ENCODE measurements at places on chromosomes 1 and 21. TPM values are rescaled to one million over a fixed set of nuclear protein-coding genes. Genes with fewer than 3 reads are reported as not detected.
A peak's percentile ranks its signal among the peaks of the same experiment; 100 is the strongest.

DNA sequence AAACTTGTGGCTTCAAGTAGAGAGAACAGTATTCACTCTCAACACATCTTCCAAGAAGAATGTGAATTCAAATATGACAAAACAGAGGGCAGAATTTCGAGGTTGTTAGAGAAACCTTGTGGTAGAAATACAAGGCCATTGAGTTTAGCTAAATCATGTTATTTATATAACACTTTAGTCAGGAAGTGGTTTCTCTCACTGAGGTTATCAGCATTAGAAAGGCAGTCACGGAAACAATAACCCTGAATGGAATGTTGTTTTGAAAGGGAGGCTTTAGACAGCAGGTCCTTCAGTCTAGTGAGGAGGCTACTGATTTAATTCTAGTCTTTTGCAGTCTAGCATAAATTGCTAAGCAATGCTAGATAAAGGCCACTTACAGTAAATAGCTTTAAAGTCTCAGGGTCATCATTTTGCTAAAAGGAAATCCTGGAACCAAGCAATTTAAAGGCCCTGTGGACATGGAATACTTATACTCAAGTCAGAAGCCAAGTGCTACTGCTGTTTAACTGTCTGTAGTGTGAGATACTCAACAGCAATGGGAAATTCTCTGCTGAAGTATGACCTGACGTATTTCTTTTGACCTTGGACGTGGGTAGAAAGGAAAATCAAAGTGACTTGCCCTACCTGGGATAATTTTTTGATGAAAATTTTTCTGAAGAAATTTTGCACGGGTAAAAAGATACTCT, 89.0 kb upstream of the CHODL start:
- no peak for DNase-seq

GRCh38 chr1:22812993-22813790, 102.6 kb downstream of the EPHB2 start:
- DNase-seq, result no peak

DNA sequence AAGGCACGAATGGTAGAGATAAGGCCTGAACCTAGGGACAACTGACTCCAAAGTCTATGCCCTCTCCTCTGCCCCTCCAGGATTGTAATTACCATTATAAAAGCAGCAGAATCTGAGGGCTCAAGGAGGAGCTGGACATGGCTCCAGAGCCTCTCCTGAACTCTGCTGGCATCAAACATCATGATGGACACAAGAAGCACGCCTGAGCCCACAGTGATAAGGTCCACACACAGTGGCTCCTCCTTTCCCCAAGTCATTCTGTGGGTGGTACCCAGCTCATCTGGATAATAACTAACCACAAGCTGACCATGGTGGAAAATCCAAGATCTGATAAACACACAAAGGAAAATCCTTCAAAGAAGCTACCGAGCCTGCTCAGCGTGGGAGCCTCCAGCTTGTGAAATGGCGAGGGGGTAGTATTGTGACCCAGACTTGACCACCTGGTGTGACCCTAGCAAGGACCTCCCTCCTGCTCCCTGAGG, 85.2 kb downstream of the HIVEP3 start:
- DNase-seq, result no peak

DNA sequence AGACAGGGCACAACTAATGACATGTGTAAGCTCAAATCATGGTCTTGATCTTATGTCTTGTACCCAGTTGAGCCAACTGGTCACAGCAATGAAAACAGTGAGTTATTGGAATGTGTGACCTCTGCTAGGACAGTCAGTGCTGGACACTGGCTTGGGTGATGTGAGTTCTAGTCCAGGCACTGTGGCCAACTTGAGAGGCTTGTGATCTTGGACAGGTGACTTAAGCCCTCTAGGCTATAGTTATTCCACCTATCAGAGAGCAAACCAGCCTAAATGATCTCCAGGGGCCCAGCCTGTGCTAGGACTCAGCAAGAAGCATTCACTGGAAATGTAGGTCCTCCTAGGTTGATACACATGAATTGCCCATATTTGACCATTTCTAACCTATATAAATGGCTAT, 1.1 kb downstream of the KCNE2 start:
- no peak for DNase-seq

DNA sequence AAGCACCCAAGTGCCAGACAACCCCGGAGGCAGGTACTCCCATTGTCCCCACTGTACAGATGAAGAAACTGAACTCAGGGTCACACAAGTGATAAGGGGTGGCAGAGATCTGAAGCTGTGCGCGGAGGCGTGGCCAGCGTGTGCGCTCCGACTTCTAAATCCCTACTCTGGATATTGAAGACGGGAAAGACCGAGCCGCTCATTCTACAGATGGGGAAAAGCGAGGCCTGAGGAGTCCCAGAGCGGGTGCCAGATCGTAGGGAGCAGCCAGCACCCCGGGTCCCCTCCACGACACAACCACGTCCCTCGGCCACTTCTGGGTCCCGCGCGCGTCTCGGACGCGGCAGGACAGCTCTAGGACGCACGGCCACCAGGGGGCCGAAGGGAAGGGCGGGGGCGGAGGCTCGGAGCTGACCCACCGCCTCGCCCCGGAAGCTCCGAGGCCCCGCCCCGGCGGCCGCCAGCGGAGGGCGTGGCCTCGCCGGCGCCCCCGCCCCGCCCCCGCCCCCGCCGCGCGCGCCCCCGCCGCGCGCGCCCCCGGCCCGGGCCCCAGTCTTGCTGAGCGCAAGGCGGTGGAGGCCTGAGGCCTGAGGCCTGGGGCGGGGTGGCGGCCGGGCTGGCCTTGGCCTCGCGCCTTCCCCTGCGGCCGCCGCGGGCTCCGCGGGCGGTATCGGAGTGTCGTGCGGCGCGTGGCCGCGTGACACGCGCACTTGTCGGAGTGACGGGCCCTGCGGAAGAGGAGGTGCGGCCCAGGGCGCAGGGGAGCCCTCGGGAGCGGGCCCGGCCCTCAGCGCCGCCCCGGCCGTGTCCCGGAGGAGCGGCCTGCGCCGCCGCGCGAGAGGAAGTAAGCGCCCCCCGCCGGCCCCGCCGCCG, at the start of gene H6PD:
Gene H6PD (plus strand): TSS at position 552 of the 873 bp plus-strand sequence. CDS start 10,161 bp downstream, outside the sequence.
- DNase-seq, result peak; percentile 97

GRCh38 chr1:73627723-73628122, 570.3 kb downstream of the LRRIQ3 start:
- no peak for DNase-seq

GRCh38 chr1:205421798-205422197, at the start of gene LEMD1:
Gene LEMD1 (minus strand): TSS chr1:205422056. CDS start chr1:205420536, 1,520 bp downstream.
- no peak for DNase-seq

GRCh38 chr1:158362482-158362881, 8.8 kb downstream of the CD1E start:
- DNase-seq, result no peak

- DNase-seq, result no peak
These were observed 13.2 kb upstream of the FAM163A start for GRCh38 chr1:179729881-179730280.

- DNase-seq, result peak; percentile 97
These were observed at the start of gene SLC25A24 for GRCh38 chr1:108199781-108200686. Gene SLC25A24 (minus strand): TSS chr1:108200343. CDS start chr1:108200138, 205 bp downstream.

DNA sequence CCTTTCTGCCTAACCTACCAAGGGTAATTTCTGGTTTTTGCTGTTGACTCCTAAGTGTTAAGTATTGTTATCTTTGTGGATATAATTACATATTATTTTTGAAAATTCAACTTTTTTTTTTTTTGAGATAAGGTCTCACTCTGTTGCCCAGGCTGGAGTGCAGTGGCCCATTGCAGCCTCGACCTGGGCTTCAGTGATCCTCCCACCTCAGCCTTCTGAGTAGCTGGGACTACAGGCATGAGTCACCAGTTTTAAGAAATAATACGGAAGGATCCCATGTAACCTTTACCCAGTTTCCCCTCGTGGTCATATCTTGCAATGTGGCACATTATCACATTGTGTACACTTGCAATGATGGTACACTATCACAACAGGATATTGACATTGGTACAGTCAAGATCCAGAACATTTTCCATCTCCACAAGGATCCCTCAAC, 3.1 kb downstream of the CHD1L start:
- DNase-seq, result no peak

GRCh38 chr1:235357485-235358373, 9.5 kb upstream of the TBCE start:
- no peak for DNase-seq

DNA sequence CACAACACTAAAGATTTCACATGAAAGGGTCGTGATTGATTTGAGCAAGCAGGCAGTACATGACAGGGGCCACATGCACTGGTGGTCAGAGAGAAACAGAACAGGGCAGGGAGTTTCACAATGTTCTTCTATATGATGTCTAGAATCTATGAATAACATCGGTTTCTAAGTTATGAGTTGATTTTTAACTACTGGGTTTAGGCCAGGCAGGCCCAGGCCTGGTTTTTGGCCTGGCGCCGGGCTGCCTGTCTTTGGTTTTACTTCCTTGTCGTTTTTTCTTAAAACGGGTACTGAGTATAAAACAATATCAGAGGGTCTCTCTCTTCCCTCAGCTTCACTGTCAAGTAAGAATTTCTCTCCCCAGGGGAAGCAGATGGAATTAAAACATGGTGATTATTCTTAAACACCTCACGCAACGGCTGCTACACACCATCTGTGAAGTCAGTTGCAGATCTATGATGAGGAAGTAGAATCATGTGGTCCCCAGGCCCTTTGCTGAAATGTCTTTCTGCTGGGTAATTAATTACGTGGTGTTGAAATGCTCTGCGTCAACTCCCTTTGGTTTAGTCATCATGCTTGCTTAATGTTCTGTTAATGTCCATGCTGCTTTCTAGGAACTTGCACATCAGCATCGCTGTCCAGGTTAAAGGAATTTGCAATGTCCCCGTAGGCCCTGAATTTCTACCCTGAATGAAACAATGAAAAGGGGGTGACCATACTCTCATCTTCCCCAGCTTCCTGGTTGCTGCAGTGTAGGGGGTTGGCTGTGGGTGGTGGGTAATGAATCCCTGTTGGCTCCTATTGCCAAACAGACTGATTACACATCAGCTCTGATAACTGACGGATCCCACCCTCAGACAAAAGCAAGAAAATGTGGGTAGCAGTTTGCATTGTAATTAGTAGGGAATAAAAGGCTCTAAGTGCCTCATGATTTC, 70.3 kb downstream of the SERINC2 start:
- peak; percentile 47 for DNase-seq

- no peak for DNase-seq
These were observed 47.5 kb downstream of the KIF1B start for GRCh38 chr1:10257851-10258250.

DNA sequence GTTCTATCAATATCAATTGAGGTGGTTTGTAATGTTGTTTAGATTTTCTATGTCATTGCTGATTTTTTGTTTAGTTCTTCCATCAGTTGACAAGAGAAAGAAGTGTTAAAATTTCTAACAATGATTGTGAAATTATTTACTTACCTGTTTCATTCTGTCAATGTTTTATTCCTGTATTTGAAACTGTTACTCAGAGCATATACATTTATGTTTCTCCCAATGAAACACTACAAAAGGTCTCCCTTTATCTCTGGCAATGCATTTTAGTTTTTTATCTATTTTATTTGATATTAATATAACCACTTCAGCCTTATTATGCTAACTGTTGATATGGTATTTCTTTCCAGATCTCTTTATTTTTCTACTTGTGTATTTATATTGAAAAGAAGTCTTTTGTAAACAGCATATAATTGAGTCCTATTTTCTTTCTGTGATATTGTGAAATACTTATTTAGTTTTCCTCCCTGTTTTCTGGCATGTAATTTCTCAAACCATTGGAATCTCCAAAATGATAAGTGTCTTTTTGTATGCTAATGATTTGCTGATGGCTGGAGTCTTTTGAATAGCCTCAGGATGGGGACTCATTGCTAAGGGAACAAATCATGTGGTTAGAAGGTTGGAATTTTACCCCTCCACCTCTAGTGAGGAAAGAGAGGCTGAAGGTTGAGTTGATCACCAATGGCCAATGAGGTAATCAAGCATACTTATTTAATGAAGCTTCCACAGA, 122.0 kb downstream of the ADSS2 start:
- no peak for DNase-seq

DNA sequence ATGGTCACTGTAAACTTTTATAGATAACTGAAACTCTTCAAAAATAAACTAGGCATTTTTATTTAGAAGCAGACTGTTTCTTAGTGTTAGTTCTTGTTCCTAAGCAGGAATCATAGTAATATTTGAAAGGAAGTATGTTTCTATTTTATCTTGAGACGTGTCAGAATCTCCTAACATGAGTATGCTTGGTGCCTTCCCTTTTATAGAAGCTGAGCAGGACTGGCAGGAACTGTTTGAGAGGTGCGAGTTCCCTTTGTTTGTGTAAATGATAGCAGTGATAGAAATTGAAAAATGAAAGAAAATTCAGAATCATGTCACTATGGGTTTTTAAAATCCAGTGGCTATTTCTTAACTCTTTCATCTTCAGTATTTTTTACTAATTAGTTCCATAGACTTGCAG, 56.9 kb downstream of the LRRC8D start:
- DNase-seq, result no peak

- no peak for DNase-seq
These were observed 40.1 kb downstream of the CD2 start for GRCh38 chr1:116794371-116794770.

DNA sequence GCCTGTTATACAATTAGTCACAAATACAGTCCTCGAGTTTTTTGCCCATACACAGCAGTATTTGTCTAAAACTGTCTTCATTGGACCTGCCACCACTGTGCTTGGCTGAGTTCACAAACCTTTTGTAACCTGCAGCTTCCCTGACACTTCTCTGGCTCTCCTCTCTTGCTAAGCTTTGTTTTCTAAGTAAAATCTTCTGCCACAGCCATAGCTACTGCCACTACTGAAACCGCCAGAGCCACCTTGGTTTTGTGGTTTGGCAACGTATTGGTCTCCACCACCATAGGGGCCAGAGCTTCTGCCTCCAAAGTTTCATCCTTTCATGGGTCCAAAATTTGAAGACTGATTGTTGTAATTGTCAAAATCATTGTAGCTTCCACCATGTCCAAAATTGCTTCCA, 668.2 kb upstream of the BRINP3 start:
- DNase-seq, result no peak

- DNase-seq, result peak; percentile 46
These were observed 10.3 kb downstream of the DENND4B start for GRCh38 chr1:153936011-153936802.

DNA sequence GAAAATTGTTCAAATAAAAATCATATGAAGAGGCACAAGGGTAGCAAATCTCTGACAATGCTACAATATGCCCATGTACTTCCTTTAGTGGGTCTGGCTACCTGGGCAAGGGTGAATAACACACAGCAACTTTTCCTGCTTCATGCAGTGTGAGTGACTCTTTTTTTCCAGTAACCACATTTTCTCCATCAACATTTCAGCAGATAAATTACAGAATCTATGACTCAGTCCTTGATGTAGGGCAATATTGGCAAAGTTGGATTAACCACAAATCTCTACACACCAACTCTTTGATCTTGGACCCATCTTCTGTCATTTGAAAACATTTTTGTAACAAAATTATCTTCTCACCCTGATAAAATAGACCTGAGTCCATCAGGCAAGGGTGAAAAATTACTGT, 31.7 kb downstream of the ERICH3 start:
- no peak for DNase-seq

GRCh38 chr1:73711089-73711488, 486.9 kb downstream of the LRRIQ3 start:
- DNase-seq, result no peak

Gene IFI44L
- total RNA-seq, result 8.0 TPM

Gene FAM72D
- total RNA-seq, result not detected

Gene RAB42
- total RNA-seq, result 5.8 TPM

Gene KRTAP21-2
- not detected for total RNA-seq

Gene FTCD
- total RNA-seq, result not detected

Gene INSRR
- total RNA-seq, result 0.03 TPM

Gene HEYL
- total RNA-seq, result 15.9 TPM

Gene SYNC
- total RNA-seq, result 25.7 TPM

Gene GJA9
- not detected for total RNA-seq

Gene DCDC2B
- total RNA-seq, result 0.11 TPM

Gene ANGPTL3
- total RNA-seq, result not detected

Gene CELA3A
- 17.0 TPM for total RNA-seq

Gene EVA1B
- total RNA-seq, result 41.9 TPM
